CD4-positive, alpha-beta T cell treated with Interleukin-10 for 1 hour (primary cell): ENCODE measurements at places on chromosomes 6 and 20.

DNA sequence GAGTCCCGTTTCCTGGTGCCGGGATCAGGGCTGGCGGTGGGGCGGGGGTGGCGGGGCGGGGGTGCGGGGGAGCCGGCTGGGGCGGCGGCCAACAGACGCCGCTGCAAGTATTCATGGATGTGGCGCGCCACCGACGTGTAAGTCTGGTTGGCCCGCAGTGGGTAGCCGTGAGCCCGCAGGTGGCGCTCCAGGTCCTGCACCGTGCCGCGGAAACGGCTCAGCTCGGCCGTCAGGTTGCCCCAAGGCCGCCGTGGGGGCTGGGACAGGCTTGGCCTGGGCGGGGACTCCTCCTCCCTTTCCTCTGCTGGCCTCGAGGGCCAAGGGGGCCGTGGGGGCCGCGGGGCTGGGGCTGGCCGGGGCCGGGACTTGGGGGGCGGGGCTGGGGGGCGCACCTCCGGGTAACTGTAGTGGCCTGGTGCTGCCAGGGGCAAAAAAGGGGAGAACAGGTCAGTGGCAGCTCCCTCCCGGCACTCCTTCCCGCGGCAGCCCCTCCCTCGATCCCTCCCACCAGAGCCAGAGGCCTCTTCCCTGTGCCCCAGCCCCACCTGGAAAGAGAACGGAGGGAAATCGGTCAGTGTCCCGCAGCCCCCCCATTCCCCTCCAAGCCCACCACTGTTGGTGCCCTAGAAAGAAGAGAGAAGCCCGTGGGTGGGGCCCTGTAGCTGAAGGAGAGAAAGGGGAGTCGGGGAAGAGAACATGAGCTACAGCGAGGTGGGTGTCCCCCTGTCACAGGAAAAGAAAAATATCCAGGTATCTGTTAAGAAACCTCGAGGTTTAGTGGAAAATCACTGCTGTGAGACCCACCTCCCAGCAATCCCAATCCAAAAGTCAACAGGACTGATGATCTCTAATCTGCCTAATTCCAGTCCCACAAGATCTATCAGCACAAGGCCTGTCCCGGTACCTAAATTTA is 21.3 kb downstream of the TNXB start:
- peak; percentile 70 for DNase-seq

DNA sequence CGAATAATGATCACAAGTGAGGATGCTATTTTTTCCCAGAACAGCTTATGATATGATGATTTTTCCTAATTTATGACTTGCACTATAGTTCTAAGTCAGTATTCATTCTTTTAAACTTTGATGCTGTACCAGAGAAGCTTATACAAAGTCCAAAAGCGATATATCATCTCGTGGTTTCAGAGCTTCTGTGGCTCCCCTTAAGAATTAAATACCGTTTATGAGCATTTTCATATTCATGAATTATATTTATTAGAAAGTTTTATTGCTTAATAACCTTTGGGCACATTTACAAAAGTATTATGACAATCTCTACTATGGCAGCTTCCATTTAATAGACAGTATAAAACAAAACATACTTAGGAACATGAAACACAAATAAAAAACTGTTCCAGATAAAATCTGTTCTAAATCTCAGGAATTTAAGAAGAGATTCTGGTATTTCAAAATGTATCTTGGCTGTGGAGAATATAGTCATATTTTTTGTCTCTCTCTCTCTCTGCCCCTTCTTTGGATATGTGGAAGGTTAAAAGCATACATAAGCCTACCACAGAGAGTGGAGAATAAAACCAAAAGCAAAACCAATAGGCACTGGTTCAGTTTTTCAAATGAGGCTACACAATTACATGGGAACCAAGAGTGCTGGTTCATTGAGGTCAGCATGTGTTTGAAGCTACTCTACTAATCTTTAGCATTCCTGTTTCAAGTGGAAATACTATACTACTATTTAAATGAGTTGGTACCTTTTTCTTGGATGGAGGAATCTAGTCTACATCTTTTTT is 884.5 kb upstream of the GJE1 start:
- no peak for DNase-seq

DNA sequence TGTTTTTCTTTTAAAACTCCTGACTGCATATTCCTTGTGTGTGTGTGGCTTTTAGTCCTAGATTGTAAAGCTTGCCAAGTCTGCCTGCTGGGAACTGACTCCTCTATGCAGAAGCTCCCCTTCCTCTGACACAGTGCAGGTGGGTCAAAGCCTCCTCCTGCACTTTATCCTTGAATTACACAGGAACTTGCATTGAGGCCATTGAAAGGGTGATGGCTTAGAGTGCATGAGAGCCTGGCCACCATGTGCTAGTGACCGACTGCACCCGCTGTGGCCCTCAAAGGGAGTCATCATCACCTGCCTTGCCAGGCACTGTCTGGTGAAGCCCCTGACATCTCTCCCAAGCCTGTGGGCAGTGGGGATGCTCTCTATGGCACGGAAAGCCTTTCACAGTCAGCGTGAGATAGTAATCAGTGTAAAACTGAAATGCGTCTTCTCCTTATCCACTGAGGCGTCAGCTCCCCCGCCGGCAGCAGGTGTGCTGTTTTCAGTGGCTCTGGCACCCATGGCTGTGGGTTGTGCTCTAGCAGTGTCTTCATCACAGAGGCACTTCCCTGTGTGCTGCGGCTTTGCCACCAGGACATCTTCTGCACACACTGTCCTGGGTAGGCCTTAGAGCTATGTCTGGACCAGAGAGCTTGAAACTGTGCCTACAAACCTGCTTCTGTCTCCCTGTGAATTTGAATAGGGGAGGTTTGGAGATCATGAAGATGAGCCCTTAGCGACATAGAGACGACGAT is 87.9 kb downstream of the THBS2 start:
- no peak for DNase-seq

GRCh38 chr6:72464791-72465691 is 156.8 kb upstream of the KCNQ5 start:
- no peak for DNase-seq

GRCh38 chr6:74713941-74714340 is 491.9 kb downstream of the COL12A1 start:
- DNase-seq, result no peak

DNA sequence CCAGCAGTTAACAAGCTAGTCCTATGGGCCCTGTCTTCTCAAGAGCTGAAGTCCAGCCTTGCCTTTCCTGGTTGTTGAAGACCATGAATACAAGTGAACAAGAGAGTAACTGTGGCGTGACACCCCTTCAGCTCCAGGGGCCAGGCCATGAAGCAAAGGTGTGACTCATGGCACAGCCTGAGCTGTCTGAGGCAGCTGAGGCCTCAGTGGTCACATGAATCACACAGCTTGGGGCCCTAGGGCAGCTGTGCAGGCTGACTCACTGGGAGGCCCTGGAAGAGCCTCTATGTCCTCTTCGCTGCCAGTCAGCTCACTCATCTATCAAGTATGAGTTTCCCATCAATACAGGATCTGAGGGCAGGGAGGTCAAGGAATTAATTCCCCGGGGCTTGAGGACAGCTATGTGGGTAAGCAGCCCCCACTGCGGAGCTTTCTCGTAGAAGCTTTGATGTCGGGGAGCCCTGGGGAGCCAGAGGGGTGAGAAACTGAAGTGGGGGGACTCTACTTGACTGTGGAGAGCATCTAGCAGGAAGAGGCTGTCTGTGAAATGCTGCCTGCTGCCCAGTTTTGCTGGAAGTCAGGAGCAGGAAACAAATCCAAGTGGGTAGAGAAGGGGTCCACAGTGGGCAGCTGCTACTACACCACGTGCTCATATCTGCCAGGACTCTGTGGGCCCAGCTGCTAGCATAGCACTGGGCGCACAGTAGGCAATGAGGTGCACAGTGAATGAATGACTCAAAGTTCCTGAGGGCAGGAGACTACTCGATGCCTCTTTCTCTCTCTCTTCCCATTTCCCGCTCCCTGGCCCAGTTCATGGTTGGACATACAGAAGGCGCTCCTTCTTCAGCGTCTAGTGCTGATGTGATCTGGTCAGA is 13.7 kb upstream of the FAM83C start:
- no peak for DNase-seq

DNA sequence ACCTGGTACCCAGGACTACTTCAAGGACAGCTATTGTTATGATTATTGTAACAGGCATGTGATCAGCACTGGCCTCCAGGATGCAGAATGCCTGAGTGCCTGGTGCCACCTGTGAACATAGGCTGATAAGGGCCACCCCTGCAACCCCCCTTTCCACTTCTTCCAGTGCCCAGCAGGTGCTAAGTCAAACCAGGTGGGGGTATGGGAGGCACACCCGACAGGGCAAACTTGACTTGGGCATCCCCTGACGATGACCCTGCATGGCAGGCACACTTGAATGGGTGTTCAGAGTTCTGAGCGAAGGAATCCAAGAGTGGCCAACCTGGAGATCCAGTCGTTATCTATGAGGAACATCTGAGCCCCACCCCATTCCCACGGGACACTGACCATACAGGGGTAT is 3.4 kb downstream of the ADA start:
- DNase-seq, result no peak

- no peak for DNase-seq
These were observed 76.6 kb downstream of the DZANK1 start for GRCh38 chr20:18390201-18390600.

GRCh38 chr20:63534427-63534830 is 2.7 kb downstream of the PTK6 start:
- no peak for DNase-seq

GRCh38 chr6:93918258-93918657 is 498.9 kb upstream of the EPHA7 start:
- no peak for DNase-seq

DNA sequence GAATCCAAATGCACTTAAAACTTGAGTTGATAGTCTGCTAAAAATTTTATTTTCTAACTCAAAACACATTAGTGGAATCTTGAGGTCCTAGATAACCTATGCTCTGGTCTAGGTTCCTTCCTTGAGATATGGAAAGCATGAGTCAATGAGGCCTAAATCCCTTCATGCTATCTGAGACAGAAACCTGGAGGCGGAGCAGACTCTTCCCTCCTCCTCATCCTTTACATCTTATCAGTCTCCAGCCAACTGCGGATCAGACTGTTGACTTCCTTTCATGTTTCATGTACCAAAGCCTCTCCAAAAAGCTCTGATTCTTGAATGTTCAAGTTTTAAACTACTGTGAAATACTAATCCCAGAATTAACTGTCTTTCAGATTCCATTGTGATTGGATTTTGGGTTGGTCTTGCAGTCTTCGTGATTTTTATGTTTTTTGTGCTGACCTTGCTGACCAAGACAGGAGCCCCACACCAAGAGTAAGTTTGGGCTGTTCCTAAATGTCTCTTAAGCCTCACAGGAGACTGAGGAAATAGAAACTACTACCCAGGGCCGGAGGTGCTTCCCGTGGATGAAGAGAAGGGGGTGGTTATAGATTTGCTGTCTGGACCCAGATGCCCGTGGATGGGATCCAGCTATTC is 29.1 kb downstream of the MRAP2 start:
- no peak for DNase-seq

GRCh38 chr6:104633125-104633524 is 226.6 kb downstream of the HACE1 start:
- DNase-seq, result no peak

DNA sequence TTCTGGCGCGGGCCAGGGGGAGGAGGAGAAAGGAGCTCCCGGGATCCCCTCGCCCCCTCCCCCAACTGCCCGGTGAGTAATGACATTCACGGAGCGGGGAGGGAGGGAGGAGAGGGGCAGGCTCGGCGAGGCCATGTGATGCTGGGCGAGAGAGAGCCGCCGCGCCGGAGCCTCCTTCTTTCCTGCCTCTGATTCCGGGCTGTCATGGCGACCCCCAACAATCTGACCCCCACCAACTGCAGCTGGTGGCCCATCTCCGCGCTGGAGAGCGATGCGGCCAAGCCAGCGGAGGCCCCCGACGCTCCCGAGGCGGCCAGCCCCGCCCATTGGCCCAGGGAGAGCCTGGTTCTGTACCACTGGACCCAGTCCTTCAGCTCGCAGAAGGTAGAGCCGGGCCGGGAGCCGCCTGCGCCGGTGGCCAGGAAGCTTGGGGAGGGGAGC is at the start of gene GDAP1L1:
TSS of gene GDAP1L1 (plus strand) at position 178 of the 441 bp plus-strand sequence. CDS start at position 205, 27 bp downstream.
- DNase-seq, result no peak

GRCh38 chr6:167676000-167676665 is 150.6 kb upstream of the AFDN start:
- no peak for DNase-seq

DNA sequence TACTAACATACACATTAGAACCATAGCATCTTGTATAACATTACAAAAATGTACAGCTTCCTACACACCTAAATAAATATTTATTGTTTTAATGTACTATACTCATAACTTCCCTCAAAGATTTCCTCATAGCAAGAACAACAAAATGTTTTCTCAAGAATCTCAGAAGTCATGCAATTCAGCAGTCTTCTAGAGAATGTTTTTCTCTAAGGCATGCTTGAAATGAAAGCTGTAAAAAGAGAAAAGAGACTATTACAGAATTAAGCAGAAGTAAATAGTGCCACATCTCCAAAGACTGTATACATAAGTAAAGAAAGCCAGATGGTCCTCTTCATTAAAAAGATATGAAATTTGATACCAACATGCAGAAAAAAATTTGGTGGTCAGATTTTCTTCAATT is 672.2 kb downstream of the EPM2A start:
- no peak for DNase-seq

DNA sequence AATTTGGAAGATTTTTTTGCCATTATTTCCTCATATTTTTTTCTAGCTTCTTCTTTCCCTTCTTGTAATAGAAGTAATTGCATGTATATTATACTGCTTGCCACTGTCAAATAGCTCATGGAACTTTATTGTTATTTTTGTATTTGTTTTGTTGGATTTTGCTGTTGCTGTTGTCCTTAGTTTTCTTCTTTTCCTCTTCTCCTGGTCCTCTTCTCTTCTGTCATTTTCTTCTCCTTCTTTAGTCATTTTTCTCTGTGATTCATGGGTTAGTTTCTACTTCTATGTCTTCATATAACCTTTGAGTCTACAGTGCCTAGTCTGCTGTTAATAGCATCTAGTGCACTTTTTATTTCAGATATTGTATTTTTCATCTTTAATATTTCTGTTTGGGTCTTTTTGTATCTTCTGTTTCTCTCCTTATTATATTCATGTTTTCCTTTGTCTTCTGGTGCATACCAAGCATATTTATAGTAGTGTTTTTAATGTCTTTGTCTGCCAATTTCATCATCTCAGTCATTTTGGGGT is 226.2 kb downstream of the HIVEP2 start:
- DNase-seq, result no peak

- DNase-seq, result no peak
These were observed 20.6 kb downstream of the ZFP64 start for GRCh38 chr20:52171025-52171424.

DNA sequence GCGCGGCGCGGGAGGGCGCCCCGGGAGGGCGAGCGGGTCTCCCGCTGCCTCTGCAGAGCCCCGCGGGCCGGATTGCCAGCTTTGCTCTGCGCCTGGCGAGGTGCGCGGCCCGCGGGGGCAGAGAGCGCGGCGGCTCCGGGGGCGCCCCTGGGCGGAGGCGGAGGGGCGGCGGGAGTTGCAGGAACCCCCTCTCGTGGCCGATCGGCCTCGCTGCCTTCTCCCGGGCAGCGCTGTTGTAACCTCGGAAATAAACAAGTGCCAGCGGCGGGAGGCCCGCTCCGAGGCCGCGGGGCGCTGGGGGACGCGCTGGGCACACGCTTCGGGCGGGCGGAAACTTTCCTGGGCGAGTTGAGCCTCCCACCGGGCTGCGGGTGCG is 1.2 kb downstream of the CDH4 start:
- DNase-seq, result no peak

- no peak for DNase-seq
These were observed 10.7 kb upstream of the TGIF2 start for GRCh38 chr20:36562724-36563123.

GRCh38 chr6:146878952-146879340 is 280.2 kb downstream of the ADGB start:
- DNase-seq, result no peak
